Ureter (tissue), 1 donor: ENCODE measurements at places on chromosomes 12 and 14.

DNA sequence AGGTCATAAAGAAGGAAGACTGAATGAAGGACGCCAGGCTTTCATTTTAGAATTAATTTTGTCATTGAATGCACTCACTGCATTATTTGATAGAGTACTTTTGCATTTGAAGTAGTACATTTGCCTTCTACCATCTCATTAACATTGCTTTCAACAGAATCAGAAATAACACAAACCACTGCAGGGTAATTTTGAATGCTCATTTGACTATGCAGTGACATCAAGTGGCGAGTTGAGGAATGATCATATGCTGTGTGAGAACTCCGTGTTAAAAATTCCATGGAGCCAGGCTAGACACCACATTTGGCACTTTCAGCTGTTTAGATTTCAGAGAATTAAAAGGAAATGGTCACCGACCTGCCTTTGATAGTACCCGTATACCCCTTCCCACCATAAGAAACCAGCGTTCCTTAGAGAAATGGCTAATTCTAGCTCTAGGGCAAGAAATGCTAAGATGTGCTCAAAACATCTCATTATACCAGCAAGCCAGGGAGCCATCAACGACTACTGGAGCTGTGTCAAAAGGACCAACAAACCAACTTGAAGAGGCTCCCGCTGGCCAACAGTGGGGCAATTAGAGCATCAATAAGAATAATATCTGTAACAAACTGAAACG, 16.5 kb downstream of the HEBP1 start:
- no peak for DNase-seq

DNA sequence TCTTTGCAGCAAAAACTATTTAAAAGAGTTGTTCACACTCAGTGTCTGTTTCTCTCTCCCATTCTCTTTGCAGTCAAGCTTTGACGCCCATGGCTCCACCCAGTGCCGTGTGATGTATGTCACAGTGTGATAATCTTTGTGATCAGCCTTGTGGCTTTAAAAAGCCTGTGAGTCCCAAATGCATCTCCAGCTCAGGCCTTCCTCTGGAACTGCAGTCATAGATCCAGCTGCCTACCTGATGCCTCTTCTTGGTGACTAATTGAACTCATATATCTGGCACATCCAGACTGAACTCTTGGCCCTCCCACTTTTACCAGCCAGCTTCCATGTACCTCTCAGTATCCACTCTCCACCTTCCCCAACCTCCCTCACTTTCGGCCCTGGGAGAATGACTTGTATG, 182.8 kb upstream of the ARHGAP5 start:
- no peak for DNase-seq

DNA sequence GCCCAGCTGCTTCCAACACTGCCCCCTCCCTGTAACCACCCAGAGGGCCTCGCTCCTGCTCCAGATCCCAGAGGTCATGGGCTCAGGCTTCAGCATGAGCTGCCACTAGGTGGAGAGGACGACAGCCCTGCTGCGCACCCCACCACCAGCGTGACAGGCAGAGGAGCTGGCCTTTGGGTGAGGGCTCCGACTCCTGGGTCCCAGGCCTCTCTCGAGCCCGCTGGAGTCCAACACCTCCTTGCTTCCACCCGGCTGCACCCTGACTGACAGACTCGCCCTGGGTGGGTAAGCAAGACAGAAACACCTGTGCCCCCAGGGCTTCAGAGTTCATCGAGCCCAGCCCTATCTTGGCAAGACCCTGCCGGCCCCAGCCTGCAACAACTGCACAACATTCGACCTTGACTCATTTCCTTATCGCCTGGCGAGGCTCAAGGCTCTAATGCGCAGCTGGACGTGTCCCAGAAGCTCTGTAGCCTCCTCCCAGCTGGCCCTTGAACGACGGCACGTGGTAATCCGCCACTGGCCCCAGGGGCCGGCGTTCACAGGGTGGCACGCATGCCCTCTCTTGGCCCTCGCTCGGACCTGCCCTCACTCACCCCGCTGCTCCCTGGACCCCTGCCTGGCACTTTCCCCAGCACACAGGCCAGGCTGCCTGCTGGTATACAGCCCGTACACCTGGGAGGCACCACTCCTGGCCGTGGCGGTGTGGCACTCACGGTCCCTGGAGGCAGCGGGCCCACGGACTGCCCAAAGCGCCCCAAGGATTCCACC, 28.0 kb downstream of the VPS37B start:
- no peak for DNase-seq

DNA sequence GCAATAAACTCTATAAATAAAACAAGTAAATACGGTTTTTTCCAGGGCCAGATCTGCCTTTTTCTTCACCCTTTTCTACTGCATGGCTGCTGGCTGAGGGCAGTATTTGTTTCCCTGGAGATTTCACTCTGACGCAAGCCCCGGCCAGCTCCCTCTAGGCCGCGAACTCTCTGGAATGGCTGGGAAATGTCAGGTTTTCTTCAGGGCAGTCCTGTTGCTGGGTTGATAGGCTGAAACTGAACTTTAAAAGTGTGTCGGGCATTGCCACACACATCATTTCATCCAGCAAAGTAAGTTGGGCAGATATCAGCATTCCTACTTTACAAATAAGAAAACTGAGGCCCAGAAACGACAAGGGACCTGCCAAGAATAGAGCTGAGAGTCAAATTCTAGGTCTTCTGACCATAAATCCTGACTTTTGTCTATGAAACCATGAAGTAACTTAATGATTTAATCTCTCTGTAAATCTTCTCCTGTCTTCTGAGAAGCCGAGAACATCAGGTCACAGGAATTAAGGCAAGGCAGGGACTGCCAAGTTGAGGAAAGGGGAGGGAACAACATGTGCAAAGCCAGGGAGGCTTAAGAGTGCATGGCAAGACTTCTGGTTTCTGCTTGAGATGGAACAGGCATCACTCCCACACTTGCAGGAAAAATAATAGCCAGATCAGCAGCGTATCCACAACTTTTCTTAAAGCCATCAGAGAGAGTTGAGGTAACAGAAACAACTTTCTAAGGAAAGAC, 205.0 kb upstream of the CCDC196 start:
- peak; percentile 43 for DNase-seq

GRCh38 chr14:77009014-77009413, 19.5 kb downstream of the IRF2BPL start:
- no peak for DNase-seq

GRCh38 chr12:127930122-127930521, 336.8 kb upstream of the TMEM132C start:
- DNase-seq, result no peak

DNA sequence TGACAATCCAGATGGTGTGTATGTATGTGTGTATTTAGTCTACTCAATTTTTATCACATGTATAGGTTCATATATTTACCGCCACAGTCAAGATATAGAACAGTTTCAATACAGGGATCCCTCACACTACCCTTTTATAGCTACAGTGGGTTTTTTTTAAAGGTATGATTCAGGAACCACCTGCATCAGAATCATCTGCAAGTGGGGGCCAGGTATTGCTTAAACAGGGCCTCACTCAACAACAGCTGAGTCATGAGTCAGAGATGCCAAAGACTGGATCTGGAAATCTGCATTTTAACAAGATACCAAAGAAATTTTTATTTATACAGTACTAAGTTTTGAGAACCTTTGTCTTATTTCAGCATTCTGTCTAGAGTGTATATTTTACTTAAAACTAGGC, 117.6 kb downstream of the SLC35F4 start:
- no peak for DNase-seq

DNA sequence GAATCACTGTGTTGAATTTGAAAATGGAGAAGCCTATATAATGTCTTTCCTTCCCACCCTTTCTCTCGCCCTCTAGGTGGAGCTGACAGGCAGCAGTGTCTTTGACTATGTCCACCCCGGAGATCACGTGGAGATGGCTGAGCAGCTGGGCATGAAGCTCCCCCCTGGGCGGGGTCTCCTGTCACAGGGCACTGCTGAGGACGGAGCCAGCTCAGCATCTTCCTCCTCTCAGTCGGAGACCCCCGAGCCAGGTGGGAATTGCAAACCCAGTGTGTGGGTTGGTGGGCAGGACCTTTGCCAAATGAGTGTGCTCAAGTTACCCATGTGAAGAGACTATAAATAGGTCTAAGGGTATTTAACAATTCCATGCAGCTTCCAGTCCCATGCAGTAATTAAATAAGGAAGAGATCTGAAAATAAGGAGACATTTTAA, 274.7 kb downstream of the EGLN3 start:
- DNase-seq, result no peak

DNA sequence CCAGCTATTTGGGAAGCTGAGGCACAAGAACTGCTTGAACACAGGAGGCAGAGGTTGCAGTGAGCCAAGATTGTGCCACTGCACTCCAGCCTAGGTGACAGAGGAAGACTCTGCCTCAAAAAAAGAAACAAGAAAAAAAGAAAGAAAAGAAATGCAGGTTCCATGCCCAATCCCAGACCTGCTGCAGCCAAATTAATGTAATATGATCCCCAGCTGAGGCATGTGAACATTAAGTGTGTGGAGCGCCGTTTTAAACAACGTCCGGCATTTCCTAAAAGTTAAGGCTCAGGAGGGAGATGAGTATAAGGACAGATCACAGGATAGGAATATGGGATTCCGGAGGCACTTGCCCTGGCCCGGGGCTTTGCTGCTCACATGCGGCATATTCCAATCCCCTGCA, 162.9 kb downstream of the KSR2 start:
- no peak for DNase-seq

- DNase-seq, result no peak
Observed at GRCh38 chr12:72995616-72996015, 723.4 kb downstream of the TRHDE start.

GRCh38 chr12:92030618-92031017, 115.0 kb downstream of the BTG1 start:
- peak; percentile 60 for DNase-seq

GRCh38 chr14:50615552-50615951, 52.6 kb downstream of the SAV1 start:
- no peak for DNase-seq

DNA sequence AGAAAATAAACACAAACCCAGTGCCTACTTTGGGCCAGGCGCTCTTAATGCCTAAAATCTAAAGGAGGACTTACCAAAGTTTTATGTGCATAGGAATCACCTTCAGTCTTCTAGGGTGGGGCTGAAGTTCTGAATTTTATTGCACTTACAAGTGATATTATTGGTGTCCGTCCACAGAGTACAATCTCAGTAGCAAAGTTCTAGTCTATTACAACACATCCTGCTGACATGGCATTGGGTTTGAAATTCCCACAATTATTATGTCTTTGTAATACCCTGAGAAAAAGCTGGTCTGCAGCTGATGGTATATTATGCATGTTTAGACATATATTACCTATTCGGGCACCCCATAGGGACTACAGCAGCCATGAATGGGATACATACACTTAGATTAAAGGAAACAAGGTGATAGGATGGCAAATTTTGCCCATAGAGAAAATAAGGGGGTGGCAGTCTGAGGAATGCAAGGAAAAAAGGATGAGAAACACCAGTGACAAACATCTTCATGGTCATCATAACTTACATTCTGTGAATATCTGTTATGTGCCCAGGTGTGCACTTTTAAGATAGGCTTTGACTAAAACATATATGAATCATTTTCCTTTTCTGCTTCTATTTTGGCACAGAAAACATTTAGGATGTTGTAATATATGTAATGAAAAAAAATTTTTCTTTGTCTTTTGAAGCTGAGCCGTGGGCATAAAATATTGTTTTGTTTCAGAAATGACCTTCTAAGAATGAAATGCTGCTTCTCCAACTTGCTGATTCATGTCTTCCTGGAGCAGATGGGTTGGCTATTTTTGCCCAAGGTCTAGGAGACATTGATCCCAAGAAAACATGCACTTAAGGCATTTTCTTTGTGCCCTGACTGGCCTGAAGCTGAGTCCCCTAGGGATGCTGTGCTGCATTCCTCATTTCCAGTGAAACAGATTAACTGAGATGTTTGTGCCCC, 27.2 kb upstream of the ALG10 start:
- no peak for DNase-seq

DNA sequence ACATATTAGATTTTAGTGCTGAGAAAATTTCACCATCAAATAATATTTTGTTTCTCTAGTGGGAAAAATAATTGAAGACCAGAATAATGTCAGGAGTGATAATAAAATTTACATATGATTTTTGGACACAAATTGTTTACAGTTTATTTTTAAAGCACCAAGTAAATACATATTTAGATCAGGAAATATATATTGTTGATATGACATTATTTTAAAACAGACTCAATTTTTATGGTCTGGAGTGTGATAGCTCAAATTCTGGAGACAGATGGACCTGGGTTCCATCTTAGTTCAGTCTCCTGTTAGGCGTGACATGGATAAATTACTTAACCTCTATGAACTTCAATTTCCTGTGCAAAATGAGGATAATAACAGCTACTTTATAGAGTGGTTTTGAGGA, 135.4 kb downstream of the TPH2 start:
- no peak for DNase-seq

GRCh38 chr14:73718418-73719251, 4.5 kb upstream of the PNMA1 start:
- no peak for DNase-seq

GRCh38 chr14:100540141-100540925, 46.9 kb downstream of the BEGAIN start:
- no peak for DNase-seq

GRCh38 chr12:101743724-101744472, 4.6 kb upstream of the SYCP3 start:
- no peak for DNase-seq

DNA sequence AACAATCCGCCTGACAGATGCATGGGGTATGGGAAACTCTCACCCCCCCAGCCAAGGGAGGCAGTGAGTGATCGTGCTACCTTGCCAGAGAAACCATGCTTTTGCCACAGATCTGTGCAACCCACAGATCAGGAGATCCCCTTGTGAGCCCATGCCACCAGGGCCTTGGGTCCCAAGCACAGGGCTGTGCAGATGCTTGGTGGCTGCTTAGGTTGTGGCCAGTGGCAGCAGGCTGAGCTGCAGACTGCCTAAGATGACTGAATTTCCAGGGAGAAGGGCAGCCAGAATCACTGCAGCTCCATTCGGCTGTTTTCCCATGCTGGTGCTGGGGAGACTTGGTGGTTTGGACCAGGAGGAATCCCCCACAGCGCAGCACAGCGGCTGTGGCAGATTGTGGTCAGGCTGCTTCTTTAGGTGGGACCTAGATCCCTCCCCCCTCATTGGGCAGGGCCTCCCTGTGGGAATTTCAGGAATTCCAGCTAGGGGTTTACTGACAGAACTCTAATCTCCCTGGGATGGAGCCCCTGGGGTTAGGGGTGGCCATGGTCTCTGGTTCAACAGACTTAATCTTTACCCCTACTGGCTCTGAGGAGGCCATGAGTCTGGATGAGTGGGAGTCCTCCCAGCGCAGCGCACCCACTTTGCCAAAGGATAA, 264.6 kb upstream of the DAAM1 start:
- no peak for DNase-seq

GRCh38 chr12:101749657-101750056, 10.4 kb upstream of the SYCP3 start:
- no peak for DNase-seq
